Inflammatory macrophage treated with lipopolysaccharide for 1 hour (primary cell): ENCODE measurements at places on chromosomes 11 and 22.

DNA sequence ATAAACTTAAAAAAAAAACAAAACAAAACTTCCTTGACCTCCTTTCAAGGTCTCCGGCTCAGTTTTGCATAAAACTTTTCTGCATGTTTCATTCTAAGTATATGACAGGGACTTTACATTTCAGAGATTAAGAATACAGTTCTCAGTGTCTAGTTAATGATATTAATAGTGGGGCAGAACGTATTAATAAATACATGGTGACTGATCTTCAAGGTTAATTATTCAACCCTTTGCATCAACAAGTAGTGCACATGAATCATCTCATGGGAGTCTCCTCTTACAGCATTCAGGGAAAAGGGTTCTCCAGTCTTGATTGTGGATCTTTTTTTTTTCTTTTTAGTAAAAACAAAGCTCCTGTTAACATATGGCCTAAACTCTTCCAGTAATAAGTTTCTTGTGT is 146.8 kb downstream of the KIRREL3 start:
- DNase-seq: no peak

GRCh38 chr11:35239471-35240075 is 100.6 kb downstream of the CD44 start:
- peak; percentile 54 for DNase-seq

DNA sequence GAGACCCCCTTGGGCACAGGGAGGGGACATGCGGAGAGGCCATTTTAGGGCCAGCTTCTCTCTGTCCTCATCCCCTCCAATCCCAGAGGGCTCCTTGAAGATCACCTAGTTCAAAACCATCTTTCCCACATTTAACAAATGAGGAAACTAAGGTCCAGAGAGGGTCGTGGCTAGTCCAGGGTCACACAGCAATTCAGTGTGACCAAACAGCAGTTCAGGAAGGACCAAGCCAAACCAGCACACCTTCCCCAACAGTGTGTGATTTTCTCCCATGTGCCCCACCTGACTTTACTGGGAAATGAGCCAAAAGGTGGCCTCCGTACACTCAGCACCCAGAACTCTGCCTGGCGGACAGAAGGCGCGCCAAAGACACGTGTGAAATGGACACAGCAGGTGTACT is 51.3 kb downstream of the CACNA1I start:
- DNase-seq: no peak

DNA sequence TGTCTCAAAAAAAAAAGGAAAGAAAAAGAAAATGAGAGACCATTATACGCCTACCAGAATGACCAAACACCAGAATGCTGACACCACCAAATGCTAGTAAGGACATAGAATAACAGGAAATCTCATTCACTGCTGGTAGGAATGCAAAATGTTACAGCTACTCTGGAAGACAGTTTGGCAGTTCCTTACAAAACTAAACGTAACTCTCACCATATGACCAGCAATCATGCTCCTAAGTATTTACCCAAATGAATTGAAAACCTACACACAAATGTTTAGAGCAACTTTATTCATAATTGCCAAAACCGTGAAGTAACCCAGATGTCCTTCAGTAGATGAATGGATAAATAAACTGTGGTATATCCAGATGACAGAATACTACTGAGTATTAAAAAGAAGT is 7.2 kb downstream of the CHKA start:
- DNase-seq: peak; percentile 30

- DNase-seq: no peak
These were observed 7.8 kb upstream of the EIF3D start for GRCh38 chr22:36536717-36537116.

DNA sequence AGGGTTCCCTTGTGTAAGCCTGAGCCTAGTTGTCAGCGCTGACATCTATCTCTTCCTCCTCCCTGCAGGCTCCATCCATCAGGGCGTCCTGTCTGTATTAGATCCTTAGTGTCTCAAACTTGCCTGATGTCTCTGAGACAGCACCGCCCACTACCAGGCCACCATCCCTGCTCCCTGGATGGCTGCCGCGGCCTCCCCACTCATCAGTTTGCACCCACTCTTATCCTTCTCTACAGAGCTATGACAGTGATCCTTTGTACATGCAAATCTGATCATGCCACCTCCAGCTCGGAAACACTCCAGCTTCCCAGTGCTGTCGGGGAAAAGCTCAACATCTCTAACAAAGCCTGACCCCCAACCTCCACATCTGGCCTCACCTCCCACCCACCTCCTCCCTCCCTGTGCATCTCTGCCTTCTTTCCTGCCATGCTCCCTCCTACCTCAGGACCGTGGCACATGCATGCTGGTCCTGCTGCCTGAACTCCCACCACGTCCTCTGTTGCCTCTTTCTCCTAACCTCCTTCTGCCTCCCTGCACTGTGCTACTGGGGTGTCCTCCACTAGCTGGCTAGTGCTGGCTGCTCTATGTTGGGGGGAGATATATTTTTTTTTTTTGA is 61.6 kb upstream of the EIF3D start:
- DNase-seq: no peak

DNA sequence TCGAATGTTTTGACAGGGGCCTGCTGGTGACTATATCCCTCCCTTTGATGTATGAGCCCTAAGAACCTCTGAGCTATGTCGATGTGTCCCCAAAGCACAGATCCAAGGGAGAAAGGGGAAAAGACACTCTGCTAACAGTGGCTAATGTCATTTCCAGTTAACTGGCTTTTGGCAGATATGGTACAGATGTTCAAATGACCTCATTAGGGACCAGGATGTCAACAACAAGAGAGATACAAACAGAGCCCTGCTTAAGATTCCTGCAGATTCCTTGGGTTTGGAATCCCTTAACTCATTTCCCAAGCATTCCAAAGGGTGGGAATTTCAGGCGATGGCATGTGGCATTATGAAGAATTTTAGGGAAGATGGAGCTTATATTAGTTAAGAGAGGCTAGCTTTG is 517.3 kb downstream of the SOX6 start:
- no peak for DNase-seq

GRCh38 chr11:1827095-1827813 is 7.5 kb upstream of the SYT8 start:
- DNase-seq: no peak
